ENCODE measurements at places on chromosomes 7 and 10.

- DNase-seq = no peak
These were observed 84.7 kb upstream of the DKK1 start for GRCh38 chr10:52229291-52229931.

DNA sequence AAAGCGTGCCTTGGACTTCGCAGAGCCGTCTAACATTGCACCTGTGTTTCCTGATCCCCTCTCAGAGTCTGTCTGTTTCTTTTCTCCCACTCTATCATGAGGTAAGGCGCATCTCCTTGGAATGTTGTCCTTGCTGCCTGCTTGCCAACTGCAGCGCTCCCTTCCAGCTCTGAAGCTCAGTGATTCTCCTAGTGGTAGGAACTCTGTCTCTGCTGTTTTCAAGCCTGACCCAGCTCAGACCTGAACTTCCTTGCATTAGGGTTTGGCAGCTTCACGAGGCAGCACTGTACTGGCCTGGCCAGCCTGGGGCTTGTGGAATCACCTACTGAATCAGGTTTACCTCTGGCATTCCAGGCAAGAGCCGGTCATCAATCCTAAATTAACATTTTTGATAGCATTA is 123.9 kb downstream of the CREB5 start:
- DNase-seq = no peak

DNA sequence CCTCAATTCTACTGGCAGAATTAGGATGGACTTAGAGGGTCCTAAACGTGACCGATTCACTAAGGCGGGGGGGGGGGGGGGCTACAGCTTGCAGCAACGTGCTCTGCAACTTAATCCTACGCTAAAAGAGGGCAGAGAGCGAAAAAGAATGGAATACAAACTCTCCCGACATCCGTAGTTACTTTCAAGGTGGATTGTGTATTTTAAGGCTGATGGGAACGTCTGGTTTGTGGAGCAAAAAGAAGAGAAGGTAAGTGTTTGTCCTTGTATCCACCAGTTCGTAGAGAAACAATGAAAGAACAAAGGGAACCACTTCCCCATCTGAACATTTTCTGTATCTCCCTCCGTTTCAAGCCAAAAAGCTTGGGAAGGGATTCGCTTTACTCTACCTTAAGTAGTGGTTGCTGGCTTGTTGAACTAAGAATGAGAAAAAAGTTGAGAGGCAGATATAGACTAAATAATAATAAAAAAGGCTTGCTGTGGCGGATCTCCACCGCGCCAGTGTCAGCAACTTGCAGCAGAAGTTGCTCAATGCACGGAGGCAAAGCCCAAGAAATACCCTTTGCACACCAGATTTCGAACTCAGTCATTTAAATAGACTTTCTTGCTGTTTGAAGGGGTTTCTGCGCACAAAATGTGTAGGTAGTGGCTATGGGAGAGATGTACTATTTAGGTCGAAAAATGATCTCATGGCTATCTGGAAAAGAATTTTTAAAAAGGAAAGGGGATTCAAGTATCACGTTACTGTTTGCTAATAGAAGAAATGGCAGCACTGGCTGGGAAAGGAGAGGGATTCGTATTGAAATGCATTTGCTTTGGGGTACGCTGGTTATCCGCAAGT is 736 bp downstream of the SKIDA1 start:
- DNase-seq = peak; percentile 58

DNA sequence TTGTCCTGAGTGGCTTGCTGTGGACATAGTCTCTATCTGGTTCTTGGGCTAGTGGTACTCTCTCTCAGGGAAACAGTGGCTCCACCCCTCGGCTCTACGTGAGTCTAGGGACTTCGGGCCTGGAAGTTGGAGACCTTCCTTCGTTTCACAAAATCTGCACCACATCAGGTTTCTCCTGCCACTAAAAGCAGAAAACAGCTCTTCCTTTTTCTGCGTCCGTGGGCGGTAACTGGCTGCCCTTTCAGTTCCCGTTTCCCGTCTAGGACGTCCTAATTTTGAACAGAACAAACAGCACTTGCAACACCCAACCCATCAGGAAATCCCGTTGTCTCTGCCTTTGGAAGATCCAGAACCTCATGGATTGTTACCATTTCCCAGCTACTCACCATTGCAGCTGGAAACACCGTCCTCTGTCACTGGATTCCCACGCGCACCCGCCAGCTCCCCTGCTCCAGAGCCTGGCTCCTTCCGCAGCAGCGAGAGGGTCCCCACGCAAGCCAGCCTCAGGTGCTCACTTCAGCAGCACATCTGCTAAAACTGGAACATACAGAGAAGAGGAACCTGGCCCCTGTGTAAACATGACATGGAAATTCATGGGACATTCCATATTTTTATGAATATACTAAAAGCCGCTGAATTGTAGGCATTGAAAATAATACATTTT is 311.4 kb upstream of the AKR1E2 start:
- no peak for DNase-seq

DNA sequence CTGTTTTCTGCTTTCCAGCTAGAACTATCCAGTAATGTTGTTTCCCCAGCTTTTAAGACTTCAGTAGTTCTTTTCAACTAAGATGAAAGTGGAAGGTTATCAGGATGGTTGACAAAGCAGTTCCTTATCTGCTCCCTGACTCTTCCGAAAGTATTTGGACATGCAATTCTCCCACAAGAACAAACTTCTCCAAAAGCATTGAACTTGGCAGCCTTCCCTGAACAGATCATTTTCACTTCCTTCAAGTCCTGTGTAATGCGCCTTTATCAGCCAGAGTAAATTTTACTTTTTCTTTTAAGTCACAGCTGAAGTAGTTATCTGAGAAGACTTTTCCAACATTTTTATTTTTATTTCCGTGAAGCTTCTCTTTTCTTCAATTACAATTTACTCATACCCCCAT is 39.7 kb downstream of the CDC14C start:
- DNase-seq = no peak

DNA sequence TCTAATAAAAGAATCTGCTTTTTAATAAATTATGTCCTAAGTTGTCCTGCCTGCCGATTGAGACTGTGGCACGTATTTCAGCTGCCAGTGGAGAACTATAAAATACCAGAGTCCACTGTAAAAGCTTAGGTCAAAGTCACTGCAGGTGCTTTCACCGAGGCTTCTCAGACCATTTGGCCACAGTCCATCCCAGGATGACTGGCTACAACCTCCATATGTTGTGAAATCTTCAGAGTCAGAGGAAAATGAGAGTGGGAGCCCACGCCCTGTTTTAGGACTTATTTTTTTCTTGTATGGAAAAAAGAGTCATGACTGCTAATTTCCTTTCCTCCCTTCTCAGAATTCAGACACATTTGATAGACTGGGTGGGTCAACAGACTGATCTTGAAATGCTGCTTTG is 182.9 kb downstream of the ANK3 start:
- no peak for DNase-seq
